Activated naive CD4-positive, alpha-beta T cell treated with anti-CD3 and anti-CD28 coated beads, Interleukin-2, amount 50 U/mL, for 72 hours (primary cell): ENCODE measurements at places on chromosomes 12 and 14.

DNA sequence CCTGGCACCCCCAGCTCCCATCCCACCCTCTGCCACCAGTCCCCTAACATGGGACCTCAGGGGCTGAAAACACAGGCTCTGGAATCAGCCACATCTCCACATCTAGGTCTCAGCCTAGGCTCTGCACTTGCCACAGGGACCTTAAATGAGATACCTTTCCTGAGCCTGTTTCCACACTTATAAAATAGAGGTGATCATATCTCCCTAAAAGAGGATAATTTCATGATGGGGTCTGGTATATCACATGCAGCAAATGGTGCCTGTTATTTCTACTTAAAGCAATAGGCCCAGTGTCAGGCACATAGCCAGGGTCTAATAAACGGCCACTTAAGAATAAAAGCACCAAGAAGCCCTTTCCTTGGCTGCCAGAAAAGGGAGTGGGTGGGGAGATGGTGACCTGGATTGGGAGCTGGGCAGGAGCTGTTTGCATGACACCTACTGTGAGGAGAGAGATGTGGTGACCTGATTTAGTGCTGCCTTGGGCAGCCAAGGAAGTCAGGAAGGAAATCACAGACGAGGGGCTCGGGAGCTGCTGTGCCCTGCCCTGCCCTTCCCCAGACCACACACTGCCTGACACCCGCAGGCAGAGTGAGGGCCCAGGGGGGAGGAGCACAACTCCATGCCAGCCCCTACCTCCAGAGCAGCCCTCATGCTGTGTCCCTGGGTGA lies 71.2 kb downstream of the IRF2BPL start:
- no peak for DNase-seq

GRCh38 chr12:107200394-107200793 lies 107.0 kb upstream of the CRY1 start:
- DNase-seq = no peak

DNA sequence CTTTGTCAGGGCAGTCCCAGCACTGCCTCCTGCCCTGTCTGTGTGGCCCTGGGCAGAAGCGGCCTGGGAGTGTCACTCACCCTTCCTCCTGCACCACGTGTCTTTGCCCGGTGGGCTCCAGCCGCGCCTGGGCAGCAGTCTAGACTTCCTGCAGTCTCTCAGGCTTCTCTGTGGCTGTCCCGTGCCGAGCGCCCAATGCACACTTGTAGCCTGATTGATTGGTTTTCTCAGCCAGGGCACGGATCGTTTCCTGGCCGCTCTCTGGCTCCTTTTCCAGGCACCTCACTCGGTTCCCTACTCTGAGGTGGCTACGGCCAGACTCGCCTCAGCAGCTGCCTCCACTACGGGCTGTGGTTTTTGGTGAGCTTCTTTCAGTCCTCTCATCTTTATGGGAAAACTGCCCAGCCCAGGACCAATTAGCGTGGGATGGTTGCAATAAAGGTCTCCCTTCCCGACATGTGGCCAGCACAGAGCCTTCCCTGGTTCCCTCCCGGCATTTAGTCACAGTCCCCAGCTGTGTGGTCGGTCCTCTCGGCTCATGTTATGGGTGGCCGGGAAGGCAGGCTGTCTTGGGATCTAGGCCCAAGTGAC lies 133.1 kb downstream of the CACNA1C start:
- DNase-seq = no peak

- no peak for DNase-seq
These were observed 270.6 kb downstream of the PAWR start for GRCh38 chr12:79420146-79420618.

DNA sequence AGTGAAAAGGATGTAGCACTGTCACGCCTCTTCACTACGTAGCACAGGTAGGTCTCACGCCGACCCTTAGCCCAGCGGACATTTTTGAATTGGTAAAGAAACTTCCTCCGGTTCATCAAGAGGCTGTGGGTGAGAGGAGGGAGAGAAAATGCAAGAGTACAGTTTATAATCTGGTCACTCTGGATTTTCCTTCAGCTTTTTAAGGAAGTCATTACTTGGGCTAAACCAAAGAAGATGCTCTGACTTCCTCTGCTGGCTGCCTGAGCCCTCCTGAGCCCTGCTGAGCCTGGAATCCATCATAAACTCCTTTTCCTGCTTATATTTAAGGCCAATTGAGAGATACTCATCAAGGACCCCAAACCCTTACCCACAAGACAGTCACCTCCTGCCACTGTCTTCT lies 5.8 kb downstream of the AICDA start:
- DNase-seq = no peak
